ENCODE measurements at places on chromosomes 7 and 10.

DNA sequence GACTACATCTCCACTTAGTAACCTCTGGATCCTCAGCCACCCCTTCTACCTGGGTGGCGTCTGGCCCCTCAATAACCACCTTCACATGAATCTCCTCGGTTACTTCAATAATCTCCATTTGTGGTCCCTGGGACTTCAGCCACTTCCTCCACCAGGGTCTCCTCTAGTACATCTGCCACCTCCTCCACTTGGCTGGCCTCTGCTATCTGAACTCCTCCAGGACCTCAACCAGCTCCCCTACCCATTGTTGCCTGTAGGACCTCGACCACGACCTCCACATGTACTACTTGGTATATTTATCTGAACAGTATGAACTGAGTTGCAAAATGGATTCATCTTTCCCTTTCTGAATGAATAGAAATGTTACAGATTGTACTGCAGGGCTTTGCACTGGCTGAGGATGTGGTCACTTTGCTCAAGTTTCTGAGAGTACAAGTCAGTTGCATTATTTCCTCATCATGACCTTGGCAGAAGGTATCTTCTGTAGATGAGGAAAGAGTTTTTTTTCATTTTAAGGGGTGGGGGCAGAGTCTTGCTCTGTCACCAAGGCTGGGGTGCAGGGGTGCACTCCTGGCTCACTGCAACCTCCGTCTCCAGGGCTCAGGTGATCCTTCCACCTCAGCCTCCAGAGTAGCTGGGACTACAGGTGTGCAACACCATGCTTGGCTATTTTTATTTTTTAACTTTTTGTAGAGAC is 36.0 kb downstream of the MAT1A start:
- no peak for DNase-seq

GRCh38 chr10:123442901-123443300 is 223.3 kb upstream of the GPR26 start:
- DNase-seq = no peak

GRCh38 chr7:116426428-116427156 is 72.9 kb upstream of the CAV2 start:
- no peak for DNase-seq

GRCh38 chr7:7554021-7554432 is 12.7 kb upstream of the MIOS start:
- DNase-seq = no peak

- DNase-seq = no peak
These were observed 323.9 kb downstream of the AUTS2 start for GRCh38 chr7:69922026-69922803.

DNA sequence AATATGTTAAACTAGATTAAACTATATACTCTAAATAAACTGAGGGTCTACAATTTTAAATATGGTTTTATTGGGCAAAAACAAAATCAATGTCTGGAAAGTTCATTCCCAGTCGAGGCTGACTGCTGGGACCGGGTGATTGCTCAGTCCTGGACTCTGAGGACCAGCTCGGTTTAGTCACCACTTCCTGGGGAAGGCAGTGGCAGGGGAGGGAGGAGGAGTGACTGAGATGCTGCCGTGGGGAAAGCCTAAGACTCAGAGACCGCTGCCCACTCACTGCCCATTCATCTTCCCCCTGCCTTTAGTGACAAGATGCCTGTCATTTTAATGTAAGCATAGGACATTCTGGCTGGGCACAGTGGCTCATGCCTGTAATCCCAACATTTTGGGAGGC is 29.0 kb downstream of the ATOH7 start:
- DNase-seq = no peak

GRCh38 chr7:28434510-28434909 is 22.2 kb downstream of the CREB5 start:
- DNase-seq = no peak

GRCh38 chr7:39810710-39811109 is 139.3 kb upstream of the CDK13 start:
- no peak for DNase-seq

DNA sequence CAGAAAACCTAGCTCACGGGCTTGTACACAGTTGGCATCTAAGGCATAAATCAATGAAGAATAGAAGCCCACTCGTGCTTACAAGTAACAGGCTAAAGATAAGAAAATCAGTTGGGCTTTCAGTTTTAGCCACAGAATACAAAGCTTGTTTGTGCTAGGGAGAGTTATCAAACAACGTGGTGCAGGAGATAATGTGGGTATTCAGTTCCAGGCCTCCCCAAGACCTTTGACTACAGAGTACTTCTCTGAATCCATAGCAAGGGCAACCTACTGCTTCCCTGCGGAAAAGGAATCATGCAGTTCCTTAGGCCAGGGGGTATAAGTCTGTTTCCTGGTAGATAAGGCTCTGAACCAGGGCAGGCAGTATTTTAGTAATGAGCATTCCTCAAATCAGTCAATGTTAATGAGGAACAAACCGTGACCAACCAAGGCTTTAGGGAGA is 219.5 kb upstream of the CSTF2T start:
- no peak for DNase-seq

GRCh38 chr7:28469562-28469961 is 57.2 kb downstream of the CREB5 start:
- no peak for DNase-seq

DNA sequence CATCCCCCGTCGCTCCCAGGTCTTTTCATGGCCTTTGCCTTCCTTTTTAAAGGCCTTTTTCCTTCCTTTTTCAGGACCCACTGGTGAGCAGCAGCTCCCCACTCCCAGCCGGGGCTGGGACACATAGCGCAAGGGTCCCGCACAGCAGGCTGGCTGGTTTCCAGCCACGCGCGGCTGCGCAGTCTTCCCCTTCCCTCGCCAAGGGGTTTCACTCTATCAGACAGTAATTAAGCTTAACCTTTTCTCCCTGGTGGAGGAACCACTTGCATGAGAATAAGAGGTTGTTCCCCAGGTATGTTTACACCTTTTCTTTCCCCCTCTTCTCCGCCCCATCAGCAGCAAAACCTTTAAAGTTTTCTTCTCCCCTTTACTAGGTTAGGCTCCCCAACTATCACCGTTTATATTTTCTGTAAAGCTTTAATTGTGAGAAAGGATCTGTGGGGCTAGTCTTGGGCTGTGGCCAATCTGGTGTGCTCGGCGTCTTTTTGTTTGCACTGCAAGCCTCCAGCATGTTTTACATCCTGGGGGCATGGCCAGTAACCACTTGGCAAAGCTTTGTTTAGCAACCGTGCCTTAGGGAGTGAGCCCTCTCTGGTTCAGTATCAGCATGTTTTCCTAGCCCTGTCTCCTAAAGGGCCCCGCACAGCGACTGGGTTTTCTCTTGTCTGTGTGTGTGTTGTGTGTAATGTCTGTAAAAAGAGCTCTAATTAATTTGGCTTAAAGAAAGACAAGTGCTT is 219.6 kb downstream of the PHF14 start:
- DNase-seq = no peak

GRCh38 chr10:130180416-130180815 is 44.2 kb downstream of the GLRX3 start:
- DNase-seq = no peak

DNA sequence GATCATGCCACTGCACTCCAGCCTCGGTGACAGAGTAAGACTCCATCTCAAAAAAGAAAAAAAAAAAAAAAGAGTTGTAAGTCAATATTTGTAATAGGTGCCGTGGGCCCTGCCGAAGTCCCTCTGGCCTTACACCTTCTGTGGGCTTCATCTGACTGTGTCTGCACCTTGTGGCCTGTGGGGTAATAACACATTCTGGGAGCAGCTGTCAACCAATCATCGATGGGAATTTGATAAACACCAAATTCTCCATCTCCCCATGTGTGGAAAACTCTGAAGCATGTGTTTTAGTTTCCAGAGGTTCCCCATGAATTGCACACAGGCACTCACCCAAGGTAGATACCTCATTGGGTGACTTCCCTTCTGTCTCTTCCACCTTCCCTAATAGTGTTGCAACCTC is 10.8 kb downstream of the ZNF394 start:
- no peak for DNase-seq

DNA sequence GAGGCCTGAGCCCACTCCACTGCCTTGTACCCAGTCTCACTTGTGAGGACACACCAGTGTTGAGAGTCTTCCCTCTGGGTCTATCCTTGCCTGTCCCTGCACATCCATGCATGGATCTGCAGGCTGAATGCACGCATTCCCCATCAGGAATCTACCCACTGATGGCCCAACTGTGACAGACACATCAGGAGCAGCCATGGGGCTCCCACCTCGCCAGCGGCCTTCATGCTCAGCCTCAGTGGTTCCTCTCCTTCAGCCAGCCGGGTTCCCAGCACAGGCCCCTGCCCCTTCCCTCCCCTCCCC is 21.3 kb downstream of the ANTXRL start:
- DNase-seq = no peak

DNA sequence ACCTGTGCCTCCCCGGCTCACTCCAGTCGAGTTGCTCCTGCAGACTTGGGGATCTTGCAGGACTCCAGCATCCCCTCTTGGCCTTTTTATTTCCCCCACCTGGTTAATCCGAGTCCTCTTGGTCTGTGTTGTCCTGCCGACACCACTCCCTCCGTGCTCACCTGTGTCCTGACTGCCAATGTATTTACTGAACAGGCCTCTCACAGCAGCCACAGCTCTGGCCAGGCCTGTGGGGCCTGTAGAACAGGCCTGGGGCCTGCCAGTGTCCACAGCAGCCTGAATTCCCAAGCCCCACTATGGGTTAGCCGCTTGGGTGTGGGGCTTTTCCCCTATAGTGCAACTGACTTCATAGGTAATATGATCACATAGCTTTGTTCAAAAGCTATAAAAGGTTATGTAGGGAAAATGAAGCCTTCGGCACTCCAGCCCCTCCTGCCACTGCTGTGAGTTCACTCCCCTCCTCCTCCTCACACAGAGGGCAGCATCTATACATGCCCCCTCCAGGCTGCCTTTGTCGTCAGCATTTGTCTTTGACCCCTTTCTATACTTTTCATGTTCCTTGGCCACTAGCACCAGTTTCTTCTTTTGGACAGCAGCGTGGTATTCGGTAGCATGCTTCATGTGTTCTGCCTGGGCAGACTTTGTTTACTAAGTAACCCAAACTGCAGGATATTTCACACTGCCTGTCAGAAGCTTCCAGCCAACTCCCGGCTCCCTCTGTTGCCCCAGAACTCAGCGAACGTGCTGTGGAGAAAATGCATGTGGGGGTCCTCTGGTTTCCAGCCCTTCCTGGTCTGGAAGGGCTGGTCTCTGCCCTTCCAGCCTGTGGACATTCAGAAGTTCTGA is 46.1 kb downstream of the ZNF467 start:
- DNase-seq = no peak

DNA sequence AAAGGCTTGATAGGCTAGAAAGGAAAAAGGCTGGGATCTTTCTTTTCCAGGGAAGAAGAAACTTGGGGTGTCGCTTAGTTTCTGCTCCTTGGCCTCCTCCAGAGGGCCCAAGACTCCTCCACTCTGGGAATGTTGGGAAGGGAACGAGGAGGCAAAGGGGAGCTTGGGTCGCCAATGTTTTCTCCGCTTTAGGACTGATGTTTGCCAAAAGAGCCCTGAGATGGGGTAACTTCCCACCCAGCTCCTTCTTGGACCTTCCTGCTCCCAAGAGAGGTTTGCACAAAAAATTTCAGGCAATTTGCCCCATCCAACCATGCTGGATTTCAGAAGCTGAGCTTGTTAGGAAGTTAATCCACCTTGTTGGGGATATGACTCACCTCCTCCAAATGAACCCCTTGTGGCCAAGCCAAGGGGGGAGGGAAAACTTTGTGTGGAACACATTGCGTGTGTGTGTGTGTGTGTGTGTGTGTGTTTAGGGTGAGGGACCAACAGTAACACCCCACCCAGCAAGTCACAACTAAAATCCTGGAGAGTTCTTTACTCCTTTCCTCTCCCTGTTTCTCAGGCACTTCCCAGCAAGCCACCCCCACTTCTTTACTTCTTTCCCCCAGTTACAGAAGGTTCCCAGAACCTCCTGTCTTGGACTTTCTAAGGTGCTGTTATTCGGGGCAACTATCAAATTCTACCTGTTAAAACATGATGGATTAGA is 8.7 kb upstream of the HOXA2 start:
- no peak for DNase-seq

- no peak for DNase-seq
These were observed 2.7 kb downstream of the STK17A start for GRCh38 chr7:43585562-43585961.

DNA sequence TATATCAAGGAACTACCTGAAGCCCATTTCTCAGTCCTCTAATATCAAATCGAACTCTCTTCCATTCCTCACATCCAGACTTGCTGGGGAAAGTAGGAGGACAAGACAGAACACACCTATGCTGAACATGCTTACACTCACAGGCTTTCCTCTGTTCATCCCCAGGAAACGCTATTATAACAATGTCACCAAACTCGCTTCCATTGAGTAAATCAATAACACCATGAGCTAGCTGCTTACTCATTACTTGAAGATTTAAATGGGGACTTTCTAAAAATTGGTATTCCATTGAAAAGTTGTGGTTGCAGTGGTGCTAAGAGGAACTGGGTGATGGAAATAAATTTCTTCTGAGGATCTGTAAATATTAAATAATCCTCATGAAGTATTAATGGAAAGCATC is 88.8 kb downstream of the SLC25A13 start:
- no peak for DNase-seq

GRCh38 chr7:141207661-141208060 is 133.8 kb downstream of the TMEM178B start:
- DNase-seq = no peak

All from left ventricle myocardium inferior (tissue), 1 donor.